K562 (cell line): ENCODE measurements at places on chromosomes 6 and 20.

GRCh38 chr20:49286689-49287551, 9.1 kb upstream of the ZNFX1 start:
- no peak for DNase-seq

GRCh38 chr20:43431134-43431519, 26.6 kb upstream of the SRSF6 start:
- DNase-seq = no peak

- no peak for DNase-seq
Observed at GRCh38 chr6:22752522-22752921, 183.2 kb downstream of the HDGFL1 start.

DNA sequence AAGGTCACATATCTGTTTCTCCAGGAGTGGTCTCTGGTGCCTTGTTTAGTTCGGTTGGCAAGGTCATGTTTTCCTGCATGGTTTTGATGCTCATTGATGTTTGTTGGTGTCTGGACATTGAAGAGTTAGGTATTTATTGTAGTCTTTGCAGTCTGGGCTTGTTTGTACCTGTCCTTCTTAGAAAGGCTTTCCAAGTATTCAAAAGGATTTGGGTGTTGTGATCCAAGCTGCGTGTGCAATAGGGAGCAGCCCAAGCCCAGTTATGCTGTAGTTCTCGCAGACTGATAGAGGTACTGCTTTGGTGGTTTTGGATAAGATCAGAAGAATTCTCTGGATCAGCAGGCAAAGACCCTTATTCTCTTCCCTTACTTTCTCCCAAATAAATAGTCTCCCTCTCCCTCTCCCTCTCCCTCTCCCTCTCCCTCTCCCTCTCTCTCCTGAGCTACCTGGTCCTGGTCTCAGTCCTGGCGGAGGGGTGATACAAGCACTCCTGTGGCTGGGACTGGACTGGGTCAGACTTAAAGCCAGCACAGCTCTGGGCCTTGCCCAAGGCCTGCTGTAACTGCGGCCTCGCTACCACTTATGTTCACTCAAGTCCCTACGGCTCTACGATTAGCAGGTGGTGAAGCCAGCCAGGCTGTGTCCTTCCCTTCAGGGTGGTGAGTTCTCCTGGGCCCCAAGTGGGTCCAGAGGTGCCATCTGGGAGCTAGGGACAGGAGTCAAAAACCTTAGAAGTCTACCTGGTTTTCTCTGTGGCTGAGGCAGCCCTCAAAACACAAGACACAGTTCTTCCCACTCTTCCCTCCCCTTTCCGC, 27.3 kb upstream of the GRM4 start:
- no peak for DNase-seq

- no peak for DNase-seq
Observed at GRCh38 chr6:1704711-1705110, 95.0 kb downstream of the FOXC1 start.

DNA sequence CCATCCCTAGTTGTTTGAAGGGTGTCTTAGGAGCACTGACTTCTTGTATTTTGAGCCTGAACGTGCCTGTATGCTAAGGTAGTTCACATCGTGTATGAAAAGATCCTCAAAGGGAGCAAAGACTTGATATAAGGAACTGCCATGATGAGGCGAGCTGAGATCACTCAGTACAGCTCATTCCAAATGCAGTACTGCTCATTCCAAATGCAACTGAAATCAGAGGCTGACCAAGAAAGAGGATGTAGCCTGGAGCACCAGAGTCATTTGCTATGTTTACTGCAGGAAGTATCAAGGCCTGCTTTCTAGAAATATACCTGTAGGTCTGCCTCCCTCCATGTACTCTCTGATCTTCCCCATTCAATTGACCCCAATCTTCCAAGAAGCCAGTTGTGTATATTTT, 832.2 kb downstream of the EYS start:
- DNase-seq = no peak

DNA sequence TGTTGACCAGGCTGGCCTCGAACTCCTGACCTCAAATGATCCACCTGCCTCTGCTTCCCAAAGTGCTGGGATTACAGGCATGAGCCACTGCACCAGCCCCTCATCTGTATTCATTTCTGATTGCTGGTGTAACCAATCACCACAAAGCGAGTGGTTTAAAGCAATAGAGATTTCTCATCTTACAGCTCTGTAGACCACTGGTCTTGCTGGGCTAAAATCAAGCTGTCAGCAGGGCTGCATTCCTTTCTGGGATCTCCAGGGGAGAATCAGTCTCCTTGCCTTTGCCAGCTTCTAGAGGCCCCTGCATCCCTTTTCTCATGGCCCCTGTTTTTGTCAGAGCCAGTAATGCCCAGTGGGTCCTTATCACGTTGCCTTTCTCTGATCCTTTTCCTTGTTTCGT, 49.9 kb upstream of the PMEPA1 start:
- no peak for DNase-seq

GRCh38 chr20:63416631-63417030, 55.5 kb upstream of the CHRNA4 start:
- no peak for DNase-seq

- no peak for DNase-seq
Observed at GRCh38 chr6:130674604-130675003, 152.6 kb upstream of the SMLR1 start.

- no peak for DNase-seq
Observed at GRCh38 chr20:39259808-39260207, 297.7 kb downstream of the DHX35 start.

DNA sequence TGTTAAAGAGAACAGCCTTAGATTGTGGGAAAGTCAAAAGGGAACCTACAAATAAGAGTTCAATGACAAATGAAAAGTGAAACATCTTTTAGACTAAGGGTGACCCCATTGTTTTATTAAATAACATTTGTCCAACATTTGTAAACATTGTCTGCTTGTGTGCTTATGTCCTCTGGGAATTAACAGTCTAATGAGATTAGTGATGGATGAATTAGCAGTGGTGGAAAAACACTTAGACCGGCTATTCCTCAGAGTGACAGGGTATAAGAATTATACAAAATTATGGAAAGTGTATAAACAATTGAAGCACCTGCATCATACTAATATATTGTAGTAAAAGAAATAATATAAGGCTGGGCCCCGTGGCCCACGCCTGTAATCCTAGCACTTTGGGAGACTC, 29.3 kb upstream of the HFE start:
- DNase-seq = no peak

GRCh38 chr6:113556775-113557174, 300.4 kb upstream of the MARCKS start:
- no peak for DNase-seq

- DNase-seq = no peak
Observed at GRCh38 chr6:8821981-8822381, 386.6 kb upstream of the SLC35B3 start.

- peak; percentile 58 for DNase-seq
Observed at GRCh38 chr6:90184334-90185298, 112.0 kb downstream of the BACH2 start.

GRCh38 chr6:163460307-163460782, 45.8 kb downstream of the QKI start:
- DNase-seq = no peak

DNA sequence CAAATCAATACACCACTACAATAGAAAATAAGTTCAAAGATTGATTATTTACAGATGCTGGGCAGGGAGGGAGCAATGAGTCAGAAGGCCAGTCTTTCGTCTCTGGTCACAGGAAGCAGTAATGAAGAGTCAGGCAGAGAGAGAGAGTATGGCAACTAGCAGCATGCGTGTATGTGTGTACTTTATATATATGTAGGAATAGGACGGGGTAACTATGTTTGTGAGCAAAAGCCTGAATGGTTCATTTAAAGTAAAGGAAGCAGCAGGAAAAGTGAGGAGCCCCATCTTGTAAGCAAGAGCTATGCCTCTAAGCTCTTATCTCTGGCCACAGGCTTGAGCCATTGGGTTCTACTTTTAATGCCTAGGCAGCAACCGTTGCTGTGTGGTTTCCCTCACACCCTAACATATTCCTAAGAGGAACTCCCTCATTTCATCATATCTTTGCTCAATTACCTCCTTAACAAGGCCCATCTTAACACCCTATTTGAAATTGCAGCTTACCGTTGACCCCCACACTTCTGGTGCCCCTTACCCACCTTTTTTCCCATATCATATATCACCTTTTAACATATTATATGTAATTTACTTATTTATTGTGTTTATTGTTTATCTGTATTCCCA, 66.6 kb downstream of the AFG1L start:
- peak; percentile 40 for DNase-seq

DNA sequence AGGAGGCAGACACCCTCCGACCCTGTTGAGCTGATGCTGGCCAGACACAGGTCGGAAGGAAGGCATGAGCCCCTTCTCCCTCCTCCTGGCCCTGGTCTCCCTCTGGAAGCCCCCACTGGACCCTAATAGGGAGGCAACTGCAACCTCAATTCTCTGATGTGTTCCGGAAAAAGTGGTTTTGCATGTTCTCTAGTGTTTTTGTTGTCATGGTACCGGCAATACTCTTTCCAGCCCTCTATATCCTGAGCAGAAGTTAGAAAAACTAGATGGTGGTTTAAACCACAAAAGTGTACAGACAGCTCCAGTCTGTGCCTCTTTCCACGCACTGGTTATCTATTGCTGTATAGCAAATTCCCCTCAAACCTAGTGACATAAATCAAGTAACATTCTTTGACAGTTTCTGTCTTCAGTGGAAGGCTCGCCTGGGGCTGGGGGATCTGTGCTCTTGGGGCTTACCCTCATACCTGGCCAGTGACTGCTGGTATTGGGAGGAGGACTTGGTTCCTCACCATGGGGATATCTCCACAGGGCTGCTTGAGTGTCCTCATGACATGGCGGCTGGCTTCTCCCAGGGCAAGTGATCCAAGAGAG, 37.0 kb downstream of the SYTL3 start:
- DNase-seq = no peak

DNA sequence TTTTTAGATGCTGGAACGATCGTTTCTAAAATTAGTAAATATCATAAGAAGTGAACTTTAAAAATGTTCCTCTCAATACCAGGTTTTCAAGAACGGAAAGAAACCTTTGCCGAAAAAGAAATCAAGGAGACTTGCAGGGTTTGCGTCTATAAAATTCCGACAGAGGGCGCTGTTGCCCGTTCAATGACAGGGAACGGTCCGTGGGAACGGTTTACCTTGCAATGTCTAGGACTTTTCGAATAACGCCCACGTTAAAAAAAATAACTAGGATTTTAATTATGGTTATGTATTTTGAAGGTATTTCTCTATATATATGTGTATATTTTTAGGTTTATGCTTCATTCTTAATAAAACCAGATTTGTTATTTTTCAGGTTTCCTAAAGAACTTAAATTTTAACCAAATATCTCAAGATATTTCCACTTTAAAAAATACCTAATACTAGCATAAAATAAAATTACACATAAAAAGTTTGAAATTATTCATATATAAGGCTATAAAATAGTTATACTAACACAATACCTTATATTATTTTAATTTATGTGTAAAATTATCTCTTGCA, 2.5 kb upstream of the TFAP2B start:
- DNase-seq = peak; percentile 80

GRCh38 chr6:135440087-135440792, 57.3 kb downstream of the AHI1 start:
- no peak for DNase-seq

DNA sequence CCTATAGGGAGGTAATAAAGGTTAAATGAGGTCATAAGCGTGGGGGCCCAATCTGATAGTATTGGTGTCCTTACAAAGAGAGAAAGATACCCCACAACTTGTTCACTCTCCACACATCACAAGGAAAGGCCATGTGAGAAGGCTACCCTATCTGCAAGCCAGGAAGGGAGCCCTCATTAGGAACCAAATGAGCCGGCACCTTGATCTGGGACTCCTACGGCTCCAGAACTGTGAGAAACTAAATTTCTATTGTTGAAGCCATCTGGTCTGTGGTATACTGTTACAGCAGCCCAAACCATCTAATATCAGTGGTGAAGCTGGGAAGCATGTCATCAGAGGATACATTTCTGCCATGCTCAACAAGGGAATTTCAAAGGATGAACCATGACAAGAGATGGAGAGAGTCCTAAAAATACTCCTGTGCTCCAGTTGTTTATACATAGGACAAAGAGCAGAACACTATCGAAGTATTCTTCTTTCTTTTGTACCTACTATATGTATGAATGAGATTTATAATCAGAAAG, 10.4 kb downstream of the COX7A2 start:
- DNase-seq = no peak

GRCh38 chr6:30954631-30955366, 14.0 kb downstream of the MUCL3 start:
- DNase-seq = no peak

- no peak for DNase-seq
Observed at GRCh38 chr6:156017838-156018237, 562.2 kb upstream of the NOX3 start.

GRCh38 chr6:150316936-150317335, 51.9 kb upstream of the IYD start:
- no peak for DNase-seq

- no peak for DNase-seq
Observed at GRCh38 chr20:58390659-58391035, 1.6 kb downstream of the VAPB start.

DNA sequence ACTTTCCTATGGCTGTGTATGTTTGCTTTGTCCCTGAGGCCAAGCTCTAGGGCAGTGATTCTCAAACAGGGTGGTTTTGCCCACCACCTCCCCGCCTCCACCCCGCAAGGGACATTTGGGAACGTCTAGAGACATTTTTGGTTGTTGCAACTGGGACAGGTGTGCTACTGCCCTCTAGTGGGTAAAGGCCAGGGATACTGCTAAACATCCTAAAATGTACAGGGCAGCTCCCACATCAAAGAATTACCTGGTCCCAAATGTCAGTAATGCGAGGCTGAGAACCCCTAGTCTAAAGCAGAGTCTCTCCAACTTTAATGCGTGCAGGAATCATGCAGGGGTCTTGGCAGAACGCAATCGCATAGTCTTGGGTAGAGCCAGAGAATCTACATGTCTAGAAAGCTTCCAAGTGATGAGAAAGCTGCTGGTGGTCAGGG, 5.1 kb downstream of the KCNS1 start:
- peak; percentile 69 for DNase-seq

DNA sequence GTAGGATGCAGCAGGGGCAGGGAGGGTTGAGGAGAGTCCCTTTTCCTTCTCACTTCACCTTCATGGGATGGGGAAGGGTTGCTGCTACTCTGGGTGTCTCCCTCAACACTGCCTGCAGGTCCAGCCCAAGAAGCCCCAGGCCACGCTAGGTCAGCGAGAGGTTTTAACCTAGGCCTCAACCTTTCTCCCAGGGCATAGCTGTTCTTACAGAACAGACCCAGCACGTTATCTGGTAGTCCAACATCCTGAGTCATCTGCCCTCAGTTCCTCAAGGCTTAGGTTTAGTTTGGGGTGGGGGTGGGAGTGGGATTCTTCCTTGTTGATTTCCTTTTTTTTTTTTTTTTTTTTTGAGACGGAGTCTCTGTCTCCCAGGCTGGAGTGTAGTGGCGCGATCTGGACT, 15.8 kb downstream of the LRRC73 start:
- peak; percentile 49 for DNase-seq

DNA sequence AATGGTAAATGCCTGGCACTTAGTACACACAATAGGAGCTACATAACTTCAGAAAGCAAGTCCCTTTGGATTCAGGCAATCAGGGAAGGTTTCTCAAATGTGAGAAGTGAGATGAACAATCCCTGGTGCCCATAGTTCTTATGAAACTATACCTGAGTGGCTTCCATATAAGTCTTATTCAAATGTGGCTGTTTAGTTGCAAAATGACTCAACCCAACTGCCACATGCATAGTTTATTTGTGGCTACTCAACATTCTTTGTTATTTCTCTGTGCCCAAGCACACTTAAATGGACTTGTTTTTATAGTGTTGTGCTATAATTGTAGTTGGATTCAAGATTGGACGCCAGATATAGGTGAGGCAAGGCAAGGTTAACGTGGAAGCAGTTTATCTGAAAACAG, 93.7 kb upstream of the ATXN1 start:
- no peak for DNase-seq
